ENCODE measurements at places on chromosomes 4 and X. TPM values are rescaled to one million over a fixed set of nuclear protein-coding genes. Genes with fewer than 3 reads are reported as not detected.

Gene FABP2
- total RNA-seq: not detected

Gene CT45A2
- total RNA-seq: not detected

Gene NLGN3
- 4.0 TPM for total RNA-seq

Gene CSN1S1
- not detected for total RNA-seq

Gene MAGEB5
- not detected for total RNA-seq

Gene HSFX3
- total RNA-seq: not detected

All from natural killer cell (primary cell).